ENCODE measurements at places on chromosomes 16 and 17.
A peak's percentile ranks its signal among the peaks of the same experiment; 100 is the strongest.

GRCh38 chr16:6863135-6863534 is 469.5 kb upstream of the RBFOX1 start:
- no peak for DNase-seq

- DNase-seq = no peak
Measured at GRCh38 chr17:68522266-68522665, 10.0 kb downstream of the PRKAR1A start.

DNA sequence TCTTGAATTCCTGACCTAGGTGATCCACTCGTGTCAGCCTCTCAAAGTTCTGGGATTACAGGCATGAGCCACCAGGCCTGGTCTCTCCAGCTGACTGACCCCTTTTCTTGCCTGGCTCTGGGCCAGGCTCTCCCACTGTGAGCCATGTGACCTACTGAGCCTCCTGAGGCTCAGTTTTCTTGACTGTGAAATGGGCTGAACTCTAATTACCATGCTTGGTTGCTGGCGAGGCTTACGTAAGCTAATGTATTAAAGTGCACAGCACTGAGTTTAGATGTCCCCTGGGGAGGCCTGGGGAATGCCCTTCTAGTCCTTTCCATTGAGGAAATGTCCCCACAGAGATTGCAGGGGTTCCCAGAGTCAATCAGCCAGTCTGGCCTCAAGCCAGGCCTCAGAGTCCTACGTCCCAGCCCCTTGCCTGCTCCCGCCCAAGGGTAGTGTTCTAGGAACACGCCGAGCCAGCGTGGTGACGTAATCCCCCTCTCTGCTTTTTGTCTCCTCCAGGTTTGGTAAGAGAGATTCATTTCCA is 45.8 kb upstream of the LGALS9 start:
- DNase-seq = no peak

- no peak for DNase-seq
Measured at GRCh38 chr17:74467221-74467951, 952 bp downstream of the CD300A start.

GRCh38 chr17:2707721-2708584 is 3.6 kb downstream of the CLUH start:
- DNase-seq = no peak

GRCh38 chr17:35774499-35774898 is 13.8 kb downstream of the C17orf50 start:
- peak; percentile 71 for DNase-seq

DNA sequence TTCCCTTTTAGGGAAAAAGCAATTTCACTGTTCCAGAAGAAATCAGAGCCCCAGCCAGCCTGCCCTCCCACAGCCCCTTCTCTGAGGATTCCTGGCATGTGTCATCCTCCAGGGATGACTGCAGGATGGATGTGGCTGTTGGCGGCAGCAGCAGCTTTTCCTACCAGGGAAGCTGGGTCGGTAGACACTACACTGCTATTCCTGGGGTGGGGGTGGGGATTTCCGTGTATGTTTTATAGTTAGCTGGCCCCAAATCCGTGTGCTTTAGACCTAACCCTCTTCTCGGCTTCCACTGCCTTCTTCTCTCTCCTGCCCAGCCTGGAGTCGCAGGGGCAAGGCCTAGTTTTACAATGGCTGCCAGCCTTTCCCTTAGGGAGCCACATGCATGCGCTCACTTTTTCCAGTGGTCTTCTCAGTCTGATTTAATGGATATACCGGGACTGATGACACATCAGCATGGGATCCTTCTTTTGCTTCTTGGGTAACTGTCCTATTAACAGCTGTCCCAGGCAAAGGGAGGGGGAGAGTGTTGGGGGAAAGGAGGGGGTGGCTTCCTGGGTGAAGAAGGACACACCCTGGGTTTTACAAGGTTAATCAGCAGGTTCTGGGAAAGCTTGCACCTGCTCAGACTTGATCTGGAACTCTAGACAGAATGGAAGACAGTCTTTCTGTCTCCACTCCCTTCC is 2.7 kb upstream of the NFE2L1 start:
- no peak for DNase-seq

- no peak for DNase-seq
Measured at GRCh38 chr17:35749560-35750412, 3.3 kb downstream of the GAS2L2 start.

Data from spinal cord (tissue), 10 donors.